Activated CD4-positive, CD25-positive, alpha-beta regulatory T cell (primary cell): ENCODE measurements at places on chromosomes 5 and 9.

DNA sequence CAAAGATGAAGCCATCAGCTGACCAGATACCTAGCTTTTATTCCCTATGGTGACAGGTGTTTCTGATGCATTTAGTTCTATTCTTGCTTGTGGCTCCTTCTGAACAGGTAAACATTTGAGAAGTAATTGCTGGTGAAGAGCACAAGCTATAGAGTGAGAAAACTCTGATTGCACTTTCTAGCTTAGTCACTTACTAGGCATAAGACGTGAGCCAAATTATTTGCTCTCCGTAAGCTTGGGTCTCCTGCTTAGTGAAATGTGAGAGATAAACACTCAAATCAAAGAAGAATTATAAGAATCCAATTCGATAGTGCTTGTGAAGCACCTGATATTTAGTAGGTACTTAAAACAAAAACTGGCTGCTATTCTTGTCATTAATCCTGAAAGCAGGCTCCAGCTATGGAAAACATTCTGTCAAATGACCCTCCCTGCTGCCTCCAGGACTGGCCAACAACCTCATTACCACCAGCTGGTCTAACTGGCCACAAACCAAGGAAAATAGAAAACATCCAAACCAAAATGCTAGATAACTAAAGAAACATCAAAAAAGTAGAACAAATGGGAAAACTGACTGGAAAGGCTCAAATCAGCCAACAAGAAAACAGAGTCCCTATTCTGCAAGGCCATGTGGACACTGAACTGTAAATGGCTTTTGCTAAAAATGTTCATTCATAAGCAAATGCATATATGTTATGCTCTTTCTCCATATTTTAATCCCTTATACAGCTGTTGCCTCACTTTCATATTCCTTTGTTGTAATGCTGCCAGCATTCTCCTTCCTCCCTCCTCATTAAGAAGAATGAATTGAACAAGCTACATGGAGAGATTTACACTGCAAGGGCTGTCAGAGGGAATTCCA is 616.1 kb downstream of the DTWD2 start:
- DNase-seq = no peak

DNA sequence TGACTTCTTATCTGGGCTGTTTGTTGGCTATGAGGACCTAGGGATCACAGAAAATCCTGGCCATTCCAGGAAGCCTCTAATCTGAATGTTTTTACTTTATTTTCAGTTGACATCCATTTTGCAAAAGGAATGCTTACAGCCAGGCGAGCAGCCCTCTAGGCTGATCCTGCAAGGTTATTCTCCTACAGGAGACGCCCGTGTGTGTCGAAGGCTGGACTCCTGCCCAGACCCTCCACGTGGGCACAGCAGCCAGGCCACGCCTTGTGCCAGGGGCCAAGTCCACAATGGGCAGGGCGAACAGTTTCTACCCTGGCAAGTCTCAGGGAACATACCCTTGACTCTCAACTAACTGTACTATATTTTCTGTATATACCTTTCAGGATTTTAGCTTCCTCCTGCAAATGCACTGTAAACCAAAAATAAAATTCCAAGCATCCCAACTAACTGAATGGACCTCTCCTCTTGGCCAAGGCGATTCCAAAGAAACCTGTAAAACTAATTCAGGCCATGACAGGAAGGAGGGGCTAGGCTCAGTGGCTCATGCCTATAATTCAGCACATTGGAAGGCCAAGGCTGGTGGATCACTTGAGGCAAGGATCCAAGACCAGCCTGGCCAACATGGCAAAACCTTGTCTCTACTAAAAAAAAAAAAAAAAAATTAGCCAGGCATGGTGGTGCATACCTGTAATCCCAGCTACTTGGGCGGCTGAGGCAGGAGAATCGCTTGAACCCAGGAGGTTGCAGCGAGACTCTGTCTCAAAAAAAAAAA is 5.7 kb downstream of the CMBL start:
- DNase-seq = no peak

DNA sequence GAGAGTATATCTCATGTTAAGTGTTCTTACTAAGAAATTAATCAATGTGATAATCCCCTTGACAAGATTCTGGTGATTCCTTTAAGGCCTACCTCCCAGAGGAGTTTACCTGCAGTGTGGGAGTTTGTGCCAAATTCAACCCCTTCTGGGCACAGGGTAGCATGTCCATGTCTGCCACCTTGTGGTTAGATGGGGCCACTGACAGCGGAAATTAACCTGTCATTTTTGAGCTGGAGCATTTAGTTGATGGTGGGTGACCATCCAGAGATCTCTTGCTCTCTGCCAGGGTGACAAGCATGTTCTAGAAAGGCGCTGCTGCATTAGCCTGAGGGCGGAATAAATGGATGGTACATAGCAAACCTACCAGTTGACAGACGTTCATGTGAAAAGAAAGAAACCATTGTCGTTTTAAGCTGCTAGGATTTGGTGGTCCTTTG is 132.2 kb downstream of the FBXO4 start:
- peak; percentile 18 for DNase-seq

- no peak for DNase-seq
Measured at GRCh38 chr5:58334035-58334434, 125.9 kb downstream of the PLK2 start.

- DNase-seq = no peak
Measured at GRCh38 chr5:141094481-141095262, at the start of gene PCDHB2. Gene PCDHB2, plus strand, starts transcription at chr5:141094615. Its CDS starts 176 bp downstream, at chr5:141094791.

GRCh38 chr5:159921721-159922120 is 5.4 kb downstream of the ADRA1B start:
- no peak for DNase-seq
